ENCODE measurements at places on chromosomes 2 and 18.

GRCh38 chr2:47092465-47092864 lies 62.6 kb downstream of the STPG4 start:
- DNase-seq = no peak

DNA sequence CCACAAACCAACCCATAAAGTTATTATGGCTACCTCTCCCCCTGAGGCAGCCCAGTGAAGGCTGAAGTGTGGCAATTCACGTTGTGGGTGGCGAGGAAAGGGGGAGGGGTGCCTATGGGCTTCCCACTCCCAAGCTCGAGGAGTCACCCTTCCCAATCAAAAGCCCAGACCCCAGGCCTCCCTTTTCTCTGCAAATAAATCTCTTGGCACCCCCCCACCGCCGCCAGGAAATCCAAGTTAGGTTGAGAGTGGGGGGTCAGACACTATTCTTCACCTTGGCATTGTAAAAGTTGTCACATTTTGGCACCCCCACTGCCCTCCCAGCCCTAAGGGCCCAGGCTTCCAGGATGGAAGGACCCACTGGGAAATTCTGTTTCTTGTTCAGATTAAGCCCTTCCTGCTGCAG lies 6.9 kb downstream of the ANKRD53 start:
- DNase-seq = no peak

DNA sequence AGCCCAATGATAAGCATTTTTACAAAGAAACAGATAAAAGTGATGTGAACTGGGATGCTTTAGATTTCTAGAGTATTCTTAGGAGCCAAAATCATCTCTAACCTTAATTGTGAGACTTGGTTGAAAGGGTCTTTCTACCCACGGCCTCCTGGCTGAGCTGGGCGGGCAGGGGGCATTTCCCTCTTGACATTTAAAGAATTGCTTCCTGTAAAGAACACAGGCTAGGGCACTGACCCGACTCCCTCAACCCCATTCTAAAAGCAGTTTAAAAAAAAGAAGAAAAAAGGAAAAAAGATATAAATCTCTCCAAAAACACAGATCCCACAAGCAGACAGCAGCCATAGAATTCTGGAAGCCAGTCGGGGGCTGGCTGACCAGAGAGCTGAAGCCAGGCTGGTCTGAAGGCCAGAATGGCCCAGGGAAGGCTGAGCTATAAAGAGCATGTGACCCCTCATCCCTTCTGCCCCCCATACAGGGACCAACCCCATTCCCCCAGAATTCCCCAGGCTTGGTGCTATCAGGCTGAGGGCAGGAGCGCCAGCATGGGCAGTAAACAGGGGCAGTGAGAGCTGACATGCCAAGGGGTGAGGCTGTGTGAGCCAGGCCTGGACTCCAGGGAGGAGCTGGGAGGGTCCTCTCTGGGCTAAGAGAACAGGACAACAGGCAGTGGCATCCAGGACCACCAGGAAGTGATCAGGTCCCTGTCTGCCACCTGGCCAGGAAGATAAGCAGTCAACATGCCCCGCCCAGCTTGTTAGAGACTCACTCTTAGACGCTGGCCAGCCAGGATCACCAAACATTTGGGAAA lies 188.5 kb downstream of the HDAC4 start:
- DNase-seq = no peak

- no peak for DNase-seq
These were observed 2.2 kb downstream of the HOXD10 start for GRCh38 chr2:176118601-176119339.

GRCh38 chr2:233088972-233089345 lies 28.8 kb downstream of the INPP5D start:
- no peak for DNase-seq

DNA sequence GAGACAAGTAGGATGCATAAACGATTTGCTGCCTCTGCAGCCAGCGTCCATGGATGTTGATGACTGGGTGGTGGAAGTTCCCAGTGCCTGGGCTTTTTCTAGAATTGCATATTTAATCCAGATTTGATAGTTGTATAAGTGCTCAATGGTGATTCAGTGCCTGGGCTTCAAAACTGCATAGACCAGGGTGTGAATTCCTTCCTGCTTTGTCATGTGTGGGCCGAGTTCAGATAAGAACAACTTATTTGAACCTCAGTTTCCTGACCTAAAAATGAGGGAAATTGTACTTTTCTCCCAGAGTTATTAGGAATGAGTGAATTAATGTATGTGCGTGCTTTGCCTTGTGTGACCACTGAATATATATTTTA lies 154.6 kb downstream of the WDSUB1 start:
- no peak for DNase-seq

DNA sequence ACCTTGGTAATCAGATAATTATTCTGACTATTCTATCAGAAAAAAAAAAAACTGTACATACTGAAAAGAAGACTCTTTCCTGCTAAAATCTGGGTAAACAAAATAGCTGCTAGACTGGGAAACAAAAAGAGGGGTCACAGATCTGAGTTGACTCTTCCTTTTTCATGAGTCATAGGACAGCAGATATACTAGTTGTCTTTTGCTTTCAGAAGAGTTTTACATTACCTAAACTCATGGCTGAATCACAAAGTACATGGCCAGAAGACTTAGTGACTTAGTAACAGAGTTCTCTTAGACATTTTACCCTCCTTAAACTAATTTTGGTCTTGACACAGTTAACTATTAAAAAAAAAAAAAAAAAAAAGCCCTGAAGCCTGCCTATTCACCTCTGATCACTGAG lies 834.0 kb upstream of the FSHR start:
- DNase-seq = no peak

DNA sequence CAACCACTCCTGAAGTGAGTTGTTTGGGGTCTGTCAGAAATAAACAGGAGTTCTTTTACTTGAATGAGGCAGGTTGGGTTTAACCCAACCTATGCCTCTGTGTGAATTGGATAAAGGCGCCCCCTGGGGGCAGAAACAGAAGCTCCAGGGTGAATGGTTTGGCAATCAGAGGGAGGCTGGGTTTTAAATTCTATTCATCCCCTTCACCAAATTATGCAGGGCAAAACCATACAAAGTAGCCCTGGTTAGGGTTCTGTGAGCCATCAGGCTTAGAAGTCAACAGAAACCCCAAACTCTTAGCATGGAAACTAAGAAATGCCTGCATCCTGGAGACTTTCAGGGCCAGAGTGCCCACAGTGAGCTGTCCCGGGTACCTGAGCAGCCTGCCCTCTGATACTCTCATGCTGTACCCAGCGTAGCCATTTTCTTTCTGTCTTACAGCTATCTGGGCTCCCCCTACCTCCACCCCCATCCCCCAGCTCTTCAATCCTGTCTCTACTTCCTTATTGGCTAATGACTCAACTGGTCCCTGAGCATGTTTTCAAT lies 241.5 kb downstream of the ICOS start:
- peak; percentile 49 for DNase-seq

- DNase-seq = no peak
These were observed 16.0 kb upstream of the IKZF2 start for GRCh38 chr2:213167271-213167930.

DNA sequence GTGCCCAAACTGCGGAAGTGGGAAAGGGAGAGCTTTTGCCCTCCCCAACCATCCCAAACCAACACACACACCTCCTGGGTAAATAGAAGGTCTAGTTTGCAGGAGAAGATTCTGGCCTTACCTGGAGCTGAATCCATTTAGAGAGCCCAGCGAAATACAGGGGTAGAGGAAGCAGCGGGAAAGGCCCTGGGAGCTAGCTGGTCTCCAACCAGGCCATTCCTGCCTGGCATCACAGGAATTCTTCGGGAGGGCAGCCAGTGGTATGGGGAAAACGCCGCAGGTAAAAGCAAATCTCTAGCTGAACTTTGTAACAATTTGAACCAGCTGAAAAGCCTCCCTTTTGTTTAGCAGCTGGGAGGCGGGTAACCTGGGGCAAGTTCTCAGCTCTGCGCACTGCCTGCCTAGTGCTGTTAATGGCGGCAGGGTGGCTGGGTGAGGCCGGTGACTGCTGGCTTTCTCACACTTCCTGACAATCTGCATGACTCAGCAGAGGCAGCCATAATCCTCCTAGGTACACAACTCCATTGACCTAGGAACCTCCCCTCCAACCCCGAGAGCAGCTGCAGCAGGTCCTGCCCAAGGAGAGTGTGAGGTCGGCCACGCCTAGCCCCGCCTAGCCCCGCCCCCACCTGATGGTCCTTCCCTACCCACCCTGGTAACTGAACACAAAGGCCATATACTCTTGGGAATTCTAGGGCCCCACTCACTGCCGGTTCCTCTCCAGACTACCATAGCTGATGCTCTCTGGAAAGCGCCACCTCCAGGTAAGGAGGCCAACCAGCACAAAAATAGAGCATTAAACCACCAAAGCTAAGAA lies 483.8 kb upstream of the REG3G start:
- no peak for DNase-seq

DNA sequence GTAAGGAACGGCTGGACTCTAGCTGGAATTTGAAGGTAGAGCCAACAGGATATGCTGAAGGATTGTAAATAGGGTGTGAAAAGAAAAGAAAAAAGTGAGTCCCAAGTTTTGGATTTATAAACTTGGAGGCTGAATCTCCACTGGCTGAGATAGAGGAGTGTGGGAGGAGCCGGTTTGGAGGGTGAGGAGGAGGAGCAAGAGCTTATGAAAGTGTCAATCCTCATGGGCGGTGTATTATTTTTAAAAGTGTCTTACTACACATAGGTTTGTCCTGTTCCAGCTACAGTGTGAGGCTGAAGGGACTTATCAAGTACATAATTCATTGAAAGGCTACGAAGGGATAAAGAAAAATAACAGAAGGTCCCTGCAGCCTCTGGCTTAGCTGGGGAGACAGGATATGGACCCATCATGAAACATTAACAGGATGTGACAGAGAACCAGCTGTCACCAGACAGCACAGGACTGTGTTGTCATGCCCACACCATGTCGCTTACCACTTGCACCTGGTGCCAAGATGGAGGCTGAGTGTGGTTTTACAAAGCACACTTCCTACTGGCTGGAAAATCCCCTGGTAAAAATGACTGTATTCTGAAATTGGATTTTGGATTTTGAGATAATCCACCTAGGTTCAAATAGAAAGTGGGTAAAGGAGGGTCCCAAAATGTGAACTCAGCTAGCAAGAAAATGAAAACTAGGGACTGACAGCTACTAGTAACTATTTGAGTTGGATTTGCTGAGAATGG lies 2.5 kb upstream of the MREG start:
- DNase-seq = no peak

GRCh38 chr2:54723131-54723995 lies at the start of gene EML6:
TSS of gene EML6 (plus strand) at chr2:54723662. CDS start at chr2:54725062, 1,400 bp downstream.
- peak; percentile 97 for DNase-seq

GRCh38 chr2:49754381-49754780 lies 600.1 kb upstream of the FSHR start:
- no peak for DNase-seq

GRCh38 chr2:113276216-113276760 lies 2.4 kb downstream of the PAX8 start:
- DNase-seq = no peak

DNA sequence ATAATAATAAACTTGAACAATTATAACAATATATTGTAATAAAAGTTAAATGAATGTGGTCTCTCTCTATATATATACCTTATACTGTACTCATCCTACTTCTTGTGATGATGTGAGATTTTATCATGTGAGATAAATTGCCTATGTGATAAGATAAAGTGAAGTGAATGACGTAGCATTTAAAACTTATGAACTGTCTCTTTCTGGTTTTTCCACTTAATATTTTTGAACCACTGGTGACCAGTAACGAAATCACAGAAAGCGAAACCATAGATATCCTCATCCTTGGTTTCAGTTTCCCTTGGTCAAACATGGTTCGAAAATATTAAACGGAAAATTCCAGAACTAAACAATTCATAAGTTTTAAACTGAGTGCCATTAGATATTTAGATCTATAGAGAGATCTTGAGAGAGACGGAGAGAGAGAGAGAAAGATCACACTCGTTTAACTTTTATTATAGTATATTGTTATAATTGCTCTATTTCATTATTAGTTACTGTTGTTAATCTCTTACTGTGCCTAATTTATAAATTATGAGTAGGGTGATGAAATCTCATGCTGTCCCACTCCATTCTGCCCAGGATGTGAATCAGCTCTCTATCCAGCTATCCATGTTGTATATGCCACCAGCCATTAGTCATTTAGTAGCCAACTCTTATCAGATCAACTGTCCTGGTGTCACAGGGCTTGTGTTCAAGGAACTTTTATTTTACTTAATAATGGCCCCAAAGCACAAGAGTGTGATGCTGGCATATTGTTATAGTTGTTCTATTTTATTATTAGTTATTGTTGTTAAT lies 156.8 kb downstream of the THADA start:
- DNase-seq = no peak

GRCh38 chr18:24267878-24268277 lies 129.0 kb downstream of the CABYR start:
- DNase-seq = no peak

- no peak for DNase-seq
These were observed 174.0 kb downstream of the ZFP36L2 start for GRCh38 chr2:43052204-43052943.

DNA sequence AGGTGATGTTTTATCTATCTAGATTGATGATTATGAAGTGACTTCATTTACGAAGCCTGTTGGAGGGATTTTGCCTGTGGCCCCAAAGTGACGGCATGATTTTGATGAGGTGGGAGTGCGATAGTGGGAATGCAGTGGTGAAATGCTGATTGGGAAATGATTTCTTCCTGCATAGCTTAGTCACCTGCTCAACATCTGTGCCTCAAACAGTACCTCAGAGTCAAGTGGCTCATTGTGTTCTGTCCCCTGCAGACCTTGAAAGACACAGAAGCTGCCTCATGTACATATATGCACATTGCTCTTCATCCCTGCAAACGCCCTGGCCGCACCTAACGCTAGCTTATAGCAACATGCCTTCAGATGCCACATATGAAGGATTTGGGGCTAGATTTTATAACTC lies 201.2 kb downstream of the TPGS2 start:
- no peak for DNase-seq

GRCh38 chr2:122999258-122999657 lies 1025.8 kb upstream of the CNTNAP5 start:
- DNase-seq = no peak

GRCh38 chr2:67876176-67876575 lies 186.6 kb downstream of the C1D start:
- no peak for DNase-seq

DNA sequence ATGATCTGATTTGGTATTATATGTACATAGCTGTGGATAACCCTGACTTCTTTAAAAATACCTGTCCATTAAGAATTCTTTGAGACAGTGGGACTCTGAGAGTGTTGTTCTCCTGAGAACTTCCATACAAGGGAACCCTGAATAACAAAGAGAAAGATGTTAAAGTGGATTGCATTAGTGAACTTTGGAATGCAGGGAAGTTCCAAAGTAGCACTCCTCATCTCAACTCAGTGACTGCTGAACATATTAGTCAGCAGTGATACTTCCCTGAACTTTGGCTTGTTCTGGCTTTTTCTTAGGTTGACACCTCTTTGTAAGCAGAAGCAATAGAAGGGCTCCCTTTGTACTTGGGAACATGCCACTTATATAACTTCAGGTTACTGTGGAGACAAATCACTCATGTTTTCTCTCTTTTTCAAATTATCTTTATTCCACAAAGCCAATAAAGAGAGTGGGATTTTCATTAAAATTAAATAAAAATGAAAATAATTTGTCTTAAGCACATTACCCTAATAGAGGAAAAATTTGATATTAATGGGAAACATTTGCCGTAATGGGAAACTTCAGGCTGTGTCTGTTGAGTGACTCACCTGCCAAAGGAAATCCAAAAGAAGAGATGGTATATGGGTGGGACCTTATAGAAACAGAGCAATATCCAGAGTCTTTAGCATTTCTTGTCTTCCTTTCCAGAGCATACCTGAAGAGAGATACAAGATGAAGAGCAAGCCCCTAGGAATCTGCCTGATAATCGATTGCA lies 33.3 kb downstream of the CFLAR start:
- DNase-seq = no peak

GRCh38 chr2:101160454-101160853 lies 9.3 kb upstream of the TBC1D8 start:
- DNase-seq = no peak

GRCh38 chr18:58542426-58543159 lies 86.3 kb downstream of the ALPK2 start:
- DNase-seq = no peak
